HS-27A (cell line): ENCODE measurements at places on chromosomes 3 and 15.

GRCh38 chr3:147034359-147034758 lies 372.0 kb downstream of the ZIC4 start:
- DNase-seq = no peak

DNA sequence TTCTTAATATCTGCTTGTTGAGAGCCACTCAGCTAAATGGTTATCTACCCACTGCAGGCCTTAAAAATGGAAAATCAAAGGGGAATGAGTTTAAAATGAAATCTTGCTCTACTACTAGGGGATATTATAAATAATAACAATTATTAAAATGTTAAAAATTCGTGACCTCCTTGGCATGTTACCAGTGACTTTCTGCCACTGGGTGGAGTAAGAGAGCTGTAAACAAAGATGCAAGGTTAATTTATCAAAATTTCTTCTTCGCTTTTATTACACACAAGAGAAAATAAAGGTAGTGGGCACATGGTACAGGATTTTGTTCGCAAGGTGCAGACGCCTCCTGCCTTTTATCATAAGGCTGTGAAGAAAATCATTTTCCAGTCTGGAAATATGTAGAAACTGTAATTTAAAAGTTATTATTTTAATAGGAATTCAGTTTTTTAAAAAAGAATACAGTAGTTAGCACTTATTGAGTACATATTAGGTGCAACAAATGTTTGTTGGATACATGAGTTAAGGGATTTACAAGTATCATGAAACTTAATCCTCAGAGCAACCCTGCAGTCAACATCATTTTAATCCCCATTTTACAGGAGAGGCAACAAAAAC lies 272.6 kb downstream of the SUCLG2 start:
- DNase-seq = no peak

- DNase-seq = peak; percentile 17
These were observed 561.4 kb downstream of the PYDC2 start for GRCh38 chr3:192022412-192022811.

DNA sequence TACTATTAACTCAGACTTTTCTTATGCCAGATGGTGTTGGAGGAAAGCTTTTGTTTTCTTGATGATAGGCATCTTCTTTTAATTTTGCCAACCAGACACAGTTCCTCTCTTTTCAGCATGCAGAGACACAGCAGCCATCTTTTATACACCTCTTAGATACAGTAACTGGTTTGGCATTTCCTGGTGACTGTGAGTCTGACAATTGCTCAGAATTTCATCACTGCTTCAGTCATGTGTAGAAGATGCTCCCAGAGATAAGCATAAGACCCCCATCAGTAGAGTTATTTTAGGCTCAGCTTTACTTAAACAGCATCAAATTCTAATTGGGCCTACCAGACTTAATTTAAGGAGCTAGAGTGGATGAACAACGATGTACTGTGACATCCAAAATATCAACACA lies 779.0 kb downstream of the SQOR start:
- no peak for DNase-seq

- DNase-seq = no peak
These were observed 629 bp downstream of the RPL24 start for GRCh38 chr3:101685870-101686307.

DNA sequence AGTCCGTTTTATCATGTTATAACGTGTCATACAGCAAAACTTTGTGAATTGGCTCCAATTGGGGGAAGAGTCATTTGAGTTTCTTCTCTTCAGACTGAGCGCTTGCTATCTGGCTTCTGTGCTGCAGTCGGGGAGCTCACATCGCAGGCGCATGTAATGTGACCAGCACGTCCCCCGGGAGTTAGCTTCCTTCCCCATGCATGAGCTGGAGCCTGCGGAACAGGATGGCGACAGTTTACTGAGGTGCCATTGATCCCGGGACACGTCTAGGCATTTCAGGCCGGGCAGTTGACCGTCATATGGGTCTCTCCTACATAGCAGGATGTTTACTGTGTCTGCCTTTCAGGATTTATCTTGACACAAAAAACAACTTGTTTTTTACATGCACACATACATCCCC lies 44.8 kb downstream of the CMTM8 start:
- no peak for DNase-seq

GRCh38 chr3:13172644-13173013 lies 99.4 kb upstream of the IQSEC1 start:
- no peak for DNase-seq
